NCI-H2227 treated with DMSO at 0.1 percent for 48 hours (cell line): ENCODE measurements at places on chromosomes 5 and 9.

DNA sequence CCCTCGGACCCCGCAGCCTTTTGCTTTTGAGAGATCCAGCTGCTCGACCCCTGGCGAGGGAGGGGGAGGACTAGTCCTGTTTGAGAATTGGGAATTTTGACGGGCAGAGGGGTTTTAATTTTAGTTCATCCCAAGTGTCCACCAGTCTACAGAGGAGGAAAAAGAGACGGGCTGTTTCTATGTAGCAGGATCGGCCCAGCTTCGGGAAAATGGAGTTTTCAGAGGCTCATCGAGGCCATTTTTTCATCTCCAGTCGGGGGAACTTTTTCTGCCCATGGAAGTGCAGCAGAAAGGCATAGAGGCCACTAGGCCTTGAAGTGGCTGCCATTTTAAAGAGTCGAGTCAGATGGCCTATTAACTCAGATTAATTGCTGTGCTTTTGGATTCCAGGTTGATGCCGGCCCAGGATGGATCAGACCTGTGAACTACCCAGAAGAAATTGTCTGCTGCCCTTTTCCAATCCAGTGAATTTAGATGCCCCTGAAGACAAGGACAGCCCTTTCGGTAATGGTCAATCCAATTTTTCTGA is 1.2 kb downstream of the NSD1 start:
- no peak for DNase-seq

GRCh38 chr9:38160613-38161215 is 91.7 kb upstream of the SHB start:
- DNase-seq: no peak

- no peak for DNase-seq
These were observed 145.1 kb upstream of the TBCA start for GRCh38 chr5:77921094-77921768.

DNA sequence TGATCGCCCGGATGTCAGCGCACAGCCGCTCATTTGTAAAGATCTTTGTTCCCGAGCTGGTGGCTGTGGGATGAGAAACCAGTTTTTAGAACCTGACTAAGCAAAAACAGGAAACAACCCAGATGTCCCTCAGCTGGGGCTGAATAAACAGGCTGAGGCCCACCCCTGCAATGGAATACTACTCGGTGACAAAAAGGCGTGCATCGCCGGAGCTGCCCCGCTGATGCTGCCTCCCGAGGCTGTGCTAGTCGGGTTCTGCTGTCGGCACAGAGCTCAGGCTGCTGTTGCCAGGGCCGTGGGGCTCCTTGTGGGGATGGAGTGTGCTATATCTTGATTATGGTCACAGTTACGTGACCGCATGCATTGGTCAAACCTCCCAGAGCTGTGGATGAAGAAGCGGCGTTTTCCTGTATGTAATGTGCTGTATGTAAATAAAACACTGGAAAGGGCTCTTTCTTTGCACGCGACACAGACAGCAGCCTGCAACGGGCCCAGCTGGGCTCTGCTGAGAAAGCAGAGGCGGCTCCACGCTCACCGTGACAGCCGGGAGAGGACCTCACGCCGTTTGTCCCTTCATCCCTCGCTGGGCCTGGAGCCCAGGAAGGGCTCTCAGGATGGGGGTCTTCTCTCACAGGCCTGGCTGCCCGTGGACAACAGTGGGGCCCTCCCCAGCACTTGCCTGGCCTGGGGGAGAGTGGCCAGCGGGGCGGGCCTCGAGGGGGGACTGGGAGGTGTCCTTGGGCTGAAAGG is 51.5 kb upstream of the RNU6ATAC start:
- no peak for DNase-seq

DNA sequence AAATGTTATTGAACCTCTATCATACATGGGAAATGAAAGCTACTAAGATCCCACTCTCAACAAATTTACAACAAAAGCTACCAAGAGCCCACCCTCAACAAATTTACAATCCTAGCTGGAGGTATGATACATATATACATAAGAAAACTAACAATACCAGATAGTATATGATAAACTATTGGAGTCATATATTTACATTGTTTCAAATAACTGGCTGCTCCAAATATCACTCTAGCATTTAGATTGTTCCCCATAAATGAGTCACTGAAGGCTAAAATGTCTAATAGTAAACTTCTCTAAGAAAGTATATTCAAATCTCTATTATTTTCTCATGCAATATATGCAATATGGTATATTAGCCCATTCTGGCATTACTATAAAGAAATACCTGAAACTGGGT is 151.1 kb downstream of the TMEM161B start:
- DNase-seq: no peak

GRCh38 chr5:122362361-122362760 is 50.3 kb downstream of the SNCAIP start:
- no peak for DNase-seq

DNA sequence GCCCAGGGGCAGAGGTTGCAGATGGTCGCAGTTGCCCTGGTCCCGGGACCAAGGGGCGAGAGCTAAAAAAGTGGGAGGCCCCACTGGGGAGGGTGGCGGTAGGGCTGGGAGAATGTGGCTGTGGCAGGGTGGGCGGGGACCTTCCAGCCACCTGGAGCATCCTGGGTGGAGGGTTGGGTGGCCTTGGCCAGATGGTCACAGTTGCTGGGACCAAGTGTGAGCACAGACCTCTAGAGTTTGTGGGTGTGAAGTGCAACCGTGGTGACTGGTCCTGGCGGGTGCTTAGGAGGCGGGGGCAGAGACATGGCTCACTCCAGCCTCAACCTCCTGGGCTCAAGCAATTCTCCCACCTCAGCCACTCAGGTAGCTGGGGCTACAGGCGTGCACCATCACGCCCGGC is 5.7 kb upstream of the TRAF2 start:
- no peak for DNase-seq

DNA sequence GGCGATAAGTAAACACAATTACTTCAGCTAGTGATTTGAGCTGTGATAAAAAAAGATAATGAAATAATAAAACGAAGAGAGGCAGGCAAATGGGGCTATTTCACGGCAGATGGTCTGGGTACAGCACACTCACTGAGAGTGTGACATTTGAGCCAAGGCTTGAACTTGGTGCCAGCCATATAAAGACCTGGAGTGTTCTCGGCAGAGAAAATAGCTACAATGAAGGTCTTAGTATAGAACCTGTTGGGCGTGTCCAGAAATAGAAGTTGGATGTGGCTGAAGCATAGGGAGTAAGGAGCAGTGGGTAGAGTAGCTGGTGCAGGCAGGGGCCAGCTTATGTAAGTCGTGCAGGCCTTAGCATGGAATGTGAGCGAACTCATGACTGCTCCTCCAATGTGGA is 660.3 kb upstream of the WWC1 start:
- DNase-seq: no peak

DNA sequence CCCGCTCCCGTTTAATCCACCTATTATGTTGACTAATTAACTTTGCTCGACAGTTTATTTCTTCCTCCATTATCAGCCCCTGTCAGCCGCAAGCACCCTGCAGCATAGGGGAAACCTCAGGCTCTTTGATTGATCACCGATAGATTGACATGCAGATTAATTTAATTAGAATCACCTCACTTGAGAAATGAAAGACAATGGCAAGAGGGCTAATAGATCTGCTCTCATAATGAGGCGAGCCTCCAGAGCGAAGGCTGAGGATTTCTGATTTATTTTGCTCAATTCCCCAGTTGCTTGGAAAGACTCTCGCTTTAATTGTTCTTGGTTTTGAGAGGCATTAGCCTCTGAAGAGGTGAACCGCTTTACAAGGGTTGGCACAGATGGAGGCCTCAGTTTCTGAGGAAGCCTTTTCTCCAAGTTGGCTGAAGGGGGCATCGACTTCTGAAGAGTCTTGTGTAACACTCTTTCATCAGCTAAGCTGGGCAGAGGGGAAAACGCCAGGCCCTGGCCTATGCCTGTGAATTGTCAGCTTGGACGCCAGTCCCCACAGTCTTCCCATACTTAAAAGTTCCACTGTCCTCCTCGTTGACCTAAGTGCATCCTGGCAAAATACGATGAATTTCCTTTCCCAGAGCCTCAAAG is 275.4 kb downstream of the EBF1 start:
- DNase-seq: no peak

DNA sequence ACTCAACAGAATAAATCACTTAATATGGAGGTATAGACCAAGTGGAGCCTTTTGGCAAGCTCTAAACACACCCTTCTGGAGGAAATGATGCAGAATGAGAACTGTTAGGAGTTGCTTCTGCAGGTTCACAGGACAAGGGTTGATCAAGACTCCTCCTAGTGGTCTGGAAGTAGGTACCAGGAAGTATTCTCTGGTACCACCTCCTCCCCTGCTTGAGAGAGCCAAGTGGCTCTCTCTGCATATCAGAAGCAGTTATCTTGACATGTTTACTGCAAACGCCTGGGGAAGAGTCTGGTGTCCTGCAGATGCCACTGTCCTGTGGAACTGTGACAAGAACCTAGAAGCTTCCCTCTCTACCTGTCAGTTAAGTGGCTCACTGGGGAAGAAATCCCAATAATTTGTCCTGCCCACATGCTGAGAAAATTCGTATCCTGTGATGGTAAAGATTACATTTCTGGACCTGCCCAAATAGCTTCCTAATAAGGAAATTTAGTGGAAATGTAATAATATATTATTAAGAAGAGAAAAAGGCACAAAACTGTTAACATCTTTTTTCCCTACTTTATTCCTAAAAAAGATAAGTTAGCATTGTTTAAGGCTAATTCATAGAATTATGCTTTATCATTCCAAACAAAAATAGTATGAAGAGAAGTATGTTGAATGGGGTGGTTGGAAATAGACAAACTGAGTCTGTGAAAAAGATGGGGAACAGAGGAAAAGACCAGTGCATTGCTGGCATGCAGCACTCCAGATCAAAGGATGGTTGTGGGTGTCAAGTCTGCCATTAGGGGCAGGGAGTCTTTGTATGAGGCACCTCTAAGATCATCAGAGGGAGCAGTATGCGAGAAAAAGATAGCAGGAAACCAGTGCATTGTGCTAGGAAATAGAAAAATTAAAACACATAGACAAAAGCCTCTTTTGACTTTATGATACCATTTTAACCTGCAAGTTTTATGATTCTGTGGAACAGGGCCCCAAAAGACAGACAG is 118.8 kb downstream of the CDC42SE2 start:
- peak; percentile 11 for DNase-seq

DNA sequence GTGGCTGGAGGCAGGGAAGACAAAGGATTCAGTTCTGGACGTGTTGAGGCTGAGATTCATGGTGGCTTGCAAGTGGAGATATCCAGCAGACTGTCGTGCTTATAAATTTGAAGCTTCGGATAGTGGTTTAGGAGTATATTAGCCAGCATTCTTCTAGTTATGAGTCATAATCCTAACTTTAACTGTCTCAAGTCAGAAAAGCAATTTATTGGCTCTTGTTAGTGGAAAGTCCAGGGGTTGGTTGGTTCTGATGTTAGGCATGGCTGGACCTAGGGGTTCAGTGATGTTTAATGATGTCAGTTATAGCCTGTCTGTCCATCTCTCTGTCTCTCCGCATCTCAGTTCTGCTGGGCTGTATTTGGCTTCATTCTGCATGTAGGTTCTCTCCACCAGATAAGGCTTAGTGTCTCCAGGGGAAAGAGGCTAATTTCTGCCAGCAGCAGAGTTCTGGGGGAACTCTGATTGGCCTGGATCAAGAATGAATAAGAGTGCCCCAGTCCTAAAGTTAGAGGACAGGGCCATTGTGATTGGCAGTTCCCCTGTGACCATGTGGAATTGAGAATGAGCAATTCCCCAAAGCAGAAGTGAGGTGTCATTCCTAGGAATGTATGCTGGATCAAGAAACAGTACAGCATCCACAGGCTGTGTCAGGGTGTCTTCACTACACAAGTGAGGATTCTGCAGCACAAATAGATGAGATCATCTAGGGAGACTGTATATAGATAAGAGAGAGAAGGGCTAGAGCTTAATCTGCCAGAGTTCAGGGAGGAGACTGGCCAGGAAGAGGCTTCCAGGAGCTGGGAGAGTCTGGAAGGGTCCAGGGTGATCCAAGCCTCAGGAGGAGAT is 72.9 kb upstream of the SHB start:
- DNase-seq: no peak

DNA sequence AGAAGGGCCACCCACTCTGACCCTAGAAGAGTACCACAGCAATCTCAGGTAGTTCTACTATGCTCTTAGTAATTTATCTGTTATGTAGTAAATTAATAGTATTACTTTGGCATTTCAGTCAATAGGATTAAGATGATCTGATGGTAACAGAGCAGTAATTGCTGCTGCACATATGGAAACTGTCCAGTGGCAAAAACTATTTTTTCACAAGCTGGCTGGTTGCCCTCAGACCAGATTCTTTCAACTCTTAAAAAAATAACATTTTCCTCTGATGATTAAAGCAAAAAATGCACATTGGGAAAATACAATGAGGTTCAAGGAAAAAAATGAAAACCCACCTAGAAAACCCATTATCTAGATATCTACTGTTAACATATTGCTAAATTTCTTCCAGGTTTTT is 19.7 kb downstream of the GLRA1 start:
- no peak for DNase-seq

GRCh38 chr9:99181621-99182020 is 40.1 kb downstream of the ALG2 start:
- DNase-seq: no peak

DNA sequence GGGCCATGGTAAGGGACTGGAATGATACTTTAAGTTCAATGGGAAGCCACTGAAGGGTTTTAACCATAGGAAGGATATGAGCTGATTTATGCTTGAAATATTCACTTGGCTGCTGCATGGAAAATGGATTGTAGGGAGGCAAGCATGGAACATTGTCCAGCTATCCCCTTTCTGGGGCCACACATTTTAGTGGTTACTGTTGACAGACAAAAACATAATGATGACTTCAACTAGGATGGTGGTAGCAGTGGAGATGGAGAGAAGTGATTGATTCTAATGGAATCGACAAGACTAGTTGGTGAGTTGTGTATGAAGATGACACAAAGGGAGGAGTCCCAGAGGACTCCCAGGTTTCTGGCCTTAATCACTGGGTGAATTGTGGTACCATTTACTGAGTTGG is 6.2 kb upstream of the FCHSD1 start:
- DNase-seq: no peak

- no peak for DNase-seq
These were observed 81.7 kb downstream of the HMHB1 start for GRCh38 chr5:143893638-143894037.

DNA sequence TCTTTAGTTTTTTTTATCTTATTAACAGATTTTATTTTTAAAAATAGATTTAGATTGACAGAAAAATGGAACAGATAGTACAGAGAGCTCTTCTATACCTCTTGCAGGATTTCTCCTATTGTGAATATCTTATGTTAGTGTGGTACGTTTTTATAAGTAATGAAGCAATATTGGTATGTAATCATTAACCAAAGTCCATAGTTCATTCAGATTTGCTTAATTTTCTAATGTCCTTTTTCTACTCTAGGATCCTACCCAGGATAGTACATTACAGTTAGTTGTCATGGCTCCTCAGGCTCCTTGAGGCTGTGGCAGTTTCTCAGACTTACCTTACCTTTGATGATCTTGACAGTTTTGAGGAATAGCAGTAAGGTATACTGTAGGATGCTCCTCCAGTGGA is 30.4 kb downstream of the PPP2R2B start:
- DNase-seq: no peak

DNA sequence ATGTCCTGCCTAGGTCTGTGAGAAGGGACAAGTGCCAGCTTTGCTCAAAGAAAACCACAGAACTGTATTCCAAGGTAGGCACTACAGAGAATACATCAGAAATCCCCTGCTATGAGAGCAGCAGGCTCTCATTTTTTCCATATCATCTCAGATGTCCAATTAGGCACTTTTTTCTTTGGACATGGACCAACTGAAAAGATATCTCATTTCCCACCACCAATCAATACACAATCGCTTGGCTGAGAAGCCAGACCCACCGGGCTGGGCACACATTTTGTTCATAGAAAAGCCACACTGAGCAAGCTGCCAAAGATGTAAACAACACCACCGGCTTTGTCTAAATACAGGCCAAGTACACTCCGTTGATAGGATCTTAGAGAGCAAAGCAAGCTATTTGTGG is 25.9 kb downstream of the STOM start:
- no peak for DNase-seq

GRCh38 chr5:57493034-57493433 is 10.4 kb upstream of the ACTBL2 start:
- DNase-seq: no peak
